ENCODE measurements at places on chromosomes 4 and X. TPM values are rescaled to one million over a fixed set of nuclear protein-coding genes. Genes with fewer than 3 reads are reported as not detected.
A peak's percentile ranks its signal among the peaks of the same experiment; 100 is the strongest.

SH2D1A gene
- 0.19 TPM for polyA plus RNA-seq

XAGE1A gene
- not detected for polyA plus RNA-seq

HELT gene
- polyA plus RNA-seq, result not detected

TCEAL4 gene
- 74.8 TPM for polyA plus RNA-seq

LINC00632 gene
- polyA plus RNA-seq, result 5.9 TPM

TMEM175 gene
- polyA plus RNA-seq, result 22.1 TPM

KIF4A gene
- polyA plus RNA-seq, result 5.2 TPM

NIPAL1 gene
- 3.1 TPM for polyA plus RNA-seq

DNA sequence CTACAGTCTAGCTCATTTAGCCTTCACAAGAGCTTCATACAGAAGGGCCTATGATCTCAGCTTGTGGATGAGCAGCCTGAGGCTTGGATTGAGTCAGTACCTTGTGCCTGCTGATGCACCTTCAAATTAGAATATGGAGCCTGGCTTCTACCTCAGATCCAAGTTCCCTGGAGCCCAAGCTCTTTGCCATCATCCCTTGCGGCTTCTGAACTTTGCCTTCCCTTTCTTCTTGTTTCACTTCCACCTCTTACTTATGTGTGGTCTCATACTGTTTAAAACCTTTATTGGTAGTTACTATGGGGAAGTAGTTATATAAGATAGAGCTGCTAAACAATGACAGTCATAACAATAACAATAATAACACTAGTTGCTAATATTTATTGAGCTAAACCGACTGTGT is 84.3 kb upstream of the AFF2 start:
- no peak for DNase-seq

DNA sequence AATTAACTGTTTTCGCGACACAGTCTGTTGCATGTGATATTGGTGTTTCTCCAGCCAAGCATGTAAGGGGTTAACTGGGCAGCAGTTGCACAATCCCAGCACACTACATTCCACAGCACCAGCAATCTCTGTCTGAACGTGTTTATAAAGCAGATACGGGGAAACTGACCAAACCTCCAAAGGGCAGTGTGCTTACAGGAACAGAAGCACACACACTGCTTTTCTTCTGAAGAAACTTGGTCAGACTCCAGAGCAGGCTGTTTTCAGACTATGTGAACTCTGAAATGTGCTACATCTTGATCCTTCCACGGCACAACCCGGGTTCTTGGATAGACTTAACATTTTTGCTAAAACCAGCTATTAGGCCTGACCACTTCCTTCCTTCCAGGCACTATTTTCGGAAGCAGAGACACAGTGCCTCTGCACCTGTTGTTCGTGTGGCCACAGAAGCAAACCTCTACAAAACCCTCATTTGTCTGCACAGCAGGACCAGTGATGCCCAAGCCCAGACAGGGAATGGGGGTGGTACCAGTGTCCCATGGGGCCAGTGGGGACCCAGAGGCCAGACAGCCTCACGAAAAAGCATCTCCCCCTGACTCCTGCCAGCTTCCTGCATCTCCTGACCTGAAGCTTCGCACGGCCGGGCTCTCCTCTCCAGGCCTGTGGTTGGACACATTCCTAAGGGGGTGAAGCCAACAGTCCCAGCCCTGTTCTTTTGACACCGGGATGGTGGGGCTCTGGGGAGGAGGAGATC is 90.1 kb downstream of the IRF2 start:
- no peak for DNase-seq

DNA sequence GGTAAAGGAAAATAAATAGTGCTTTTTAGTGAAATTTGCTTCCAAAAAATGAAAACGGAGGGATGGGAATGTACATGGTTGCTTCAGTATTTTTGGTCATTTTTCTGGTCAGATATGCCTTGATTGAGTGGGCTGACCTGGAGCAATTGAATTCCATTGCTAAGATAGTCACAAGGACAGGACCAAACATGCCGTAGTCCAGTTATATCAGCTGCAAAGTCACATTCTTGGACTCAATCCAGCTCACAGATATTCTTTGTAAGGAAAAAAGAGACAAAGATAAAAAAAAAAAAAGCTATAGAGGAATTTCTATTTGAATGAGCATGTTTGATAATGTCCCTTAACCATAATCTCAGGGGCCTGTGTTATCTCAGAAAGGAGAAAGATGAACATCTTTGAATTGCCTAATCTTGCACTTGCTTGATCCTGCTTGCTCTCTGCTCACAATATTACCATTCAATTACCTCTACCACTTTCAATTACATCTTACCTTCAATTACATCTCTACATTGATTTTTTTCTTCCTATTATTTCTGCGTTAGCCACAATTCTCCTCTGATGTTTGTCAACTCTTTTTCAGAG is 75.4 kb upstream of the PACRGL start:
- DNase-seq, result no peak

GRCh38 chr4:145796346-145796745 is 116.4 kb downstream of the C4orf51 start:
- no peak for DNase-seq

- DNase-seq, result no peak
Observed at GRCh38 chr4:118936406-118936805, 47.8 kb downstream of the SYNPO2 start.

- no peak for DNase-seq
Observed at GRCh38 chrX:10152086-10152485, 4.7 kb upstream of the CLCN4 start.

DNA sequence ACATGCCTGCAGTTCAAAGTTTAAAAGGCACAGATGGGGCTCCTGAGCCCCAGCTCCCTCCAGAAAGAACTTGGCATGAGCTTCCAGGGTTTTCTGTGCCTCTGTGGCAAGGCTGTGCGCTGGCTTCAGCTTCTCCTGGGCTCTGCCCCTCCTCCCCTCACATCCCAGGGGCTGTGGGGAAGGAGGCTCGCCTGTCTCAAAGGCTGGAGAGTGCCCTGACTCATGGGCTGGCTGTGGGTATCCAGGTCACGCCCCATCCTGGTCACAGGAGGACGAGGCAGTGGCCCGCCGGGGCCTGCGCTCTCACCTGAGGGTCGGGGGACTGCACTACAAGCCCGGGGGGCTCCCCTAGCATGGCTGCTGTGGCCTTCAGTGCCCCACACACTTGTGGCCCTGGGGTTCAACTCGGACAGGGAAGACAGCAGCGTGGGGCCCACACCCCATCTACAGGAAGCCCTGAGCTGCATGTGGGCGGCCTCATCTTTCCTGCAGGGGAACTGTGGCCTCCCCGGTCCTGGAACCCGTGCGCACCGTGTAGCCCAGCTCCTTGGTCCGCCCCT is 17.9 kb downstream of the LRPAP1 start:
- no peak for DNase-seq

DNA sequence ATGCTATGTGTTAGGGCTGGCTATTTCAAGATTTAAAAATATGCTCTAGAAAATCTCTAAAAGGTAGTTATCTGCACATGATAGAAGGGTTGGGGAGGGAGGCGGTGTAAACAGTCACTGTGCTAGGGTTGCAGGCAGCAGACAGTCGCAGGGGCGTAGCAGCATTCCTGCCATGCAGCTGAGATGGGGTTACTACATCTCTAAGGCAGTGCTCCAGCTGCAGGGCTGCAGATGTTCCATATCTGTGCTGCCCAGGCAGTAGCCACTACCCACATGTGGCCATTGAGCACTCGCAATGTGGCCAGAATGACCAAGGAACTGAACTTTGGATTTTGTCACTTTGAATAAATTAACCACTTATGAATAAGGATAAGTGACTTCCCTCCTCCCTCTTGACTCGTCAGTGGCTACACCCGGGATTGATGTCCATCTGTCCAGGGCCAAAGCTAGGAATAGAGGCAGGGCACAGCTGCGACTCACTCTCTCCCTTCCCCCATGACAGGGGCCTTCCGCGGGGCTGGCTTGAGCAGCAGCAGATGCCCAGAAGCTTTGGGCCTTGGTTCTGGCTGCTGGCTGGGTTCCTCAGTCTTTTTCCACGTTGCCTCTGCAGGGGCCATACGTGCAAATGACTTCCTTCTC is 79.4 kb upstream of the CLDN34 start:
- no peak for DNase-seq

DNA sequence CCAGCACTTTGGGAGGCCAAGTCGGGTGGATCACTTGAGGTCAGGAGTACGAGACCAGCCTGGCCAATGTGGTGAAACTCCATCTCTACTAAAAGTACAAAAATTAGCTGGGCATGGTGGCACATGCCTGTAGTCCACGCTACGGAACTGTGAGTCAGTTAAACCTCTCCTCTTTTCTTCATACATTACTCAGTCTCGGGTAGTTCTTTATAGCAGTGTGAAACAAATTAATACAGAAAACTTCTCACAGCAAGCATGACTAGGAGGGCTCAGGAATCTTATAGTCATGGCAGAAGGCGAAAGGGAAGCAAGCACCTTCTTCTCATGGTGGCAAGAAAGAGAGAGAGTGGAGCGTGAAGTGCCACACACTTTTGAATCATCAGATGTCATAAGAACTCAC is 358.9 kb downstream of the NLGN4X start:
- no peak for DNase-seq

DNA sequence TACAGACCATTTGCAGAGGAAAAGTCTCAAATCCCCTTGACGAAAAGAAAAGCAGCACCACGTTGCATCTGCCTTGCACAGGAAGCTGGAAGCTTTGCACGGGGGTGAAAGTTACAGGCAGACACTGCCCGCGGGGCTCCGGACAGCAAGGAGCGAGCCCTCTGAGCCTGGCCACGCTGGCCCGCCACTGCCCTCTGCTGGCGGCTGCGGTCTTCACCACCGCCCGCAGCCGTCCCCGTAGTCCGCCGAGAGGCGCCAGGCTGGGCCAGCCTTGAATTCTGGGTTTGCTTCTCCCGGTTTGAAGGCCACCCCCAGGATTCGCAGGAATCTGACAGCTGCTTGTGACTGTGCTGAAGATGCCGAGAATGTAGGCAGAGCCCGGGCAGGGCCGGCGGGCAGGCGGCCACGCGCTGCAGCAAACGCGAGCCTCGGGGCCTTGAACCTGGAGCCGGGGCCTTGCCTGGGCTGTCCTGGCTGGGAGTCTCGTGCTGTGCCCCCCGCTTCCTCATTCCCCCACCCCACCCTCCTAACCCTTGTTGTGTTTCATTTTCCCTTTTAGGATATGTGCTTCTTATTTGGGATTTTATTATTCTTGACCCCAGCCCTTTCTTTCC is 49.2 kb downstream of the ENPP6 start:
- peak; percentile 83 for DNase-seq

GRCh38 chr4:122712782-122713181 is 19.7 kb upstream of the BBS12 start:
- DNase-seq, result no peak

DNA sequence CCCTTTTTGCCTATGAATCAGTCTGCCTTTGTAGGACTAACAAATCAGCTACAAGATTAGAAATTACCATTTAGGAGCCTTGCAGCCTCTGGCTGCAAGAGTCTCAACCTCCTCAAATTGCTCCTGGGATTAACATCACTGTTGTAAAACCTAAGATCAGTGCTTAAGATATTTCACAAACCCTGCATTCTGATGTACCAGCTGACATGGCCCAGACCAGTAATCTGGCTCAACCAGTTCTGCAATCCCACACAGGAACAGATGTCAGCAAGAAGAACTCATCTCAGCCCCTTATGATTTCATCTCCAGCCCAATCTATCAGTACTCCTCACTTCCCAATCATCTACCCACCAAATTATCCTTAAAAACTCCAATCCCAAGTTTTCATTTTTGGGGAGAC is 32.5 kb upstream of the AADAT start:
- no peak for DNase-seq

- DNase-seq, result no peak
Observed at GRCh38 chr4:54016504-54016903, 47.9 kb downstream of the CHIC2 start.

- no peak for DNase-seq
Observed at GRCh38 chr4:94673961-94674360, 83.8 kb upstream of the BMPR1B start.

DNA sequence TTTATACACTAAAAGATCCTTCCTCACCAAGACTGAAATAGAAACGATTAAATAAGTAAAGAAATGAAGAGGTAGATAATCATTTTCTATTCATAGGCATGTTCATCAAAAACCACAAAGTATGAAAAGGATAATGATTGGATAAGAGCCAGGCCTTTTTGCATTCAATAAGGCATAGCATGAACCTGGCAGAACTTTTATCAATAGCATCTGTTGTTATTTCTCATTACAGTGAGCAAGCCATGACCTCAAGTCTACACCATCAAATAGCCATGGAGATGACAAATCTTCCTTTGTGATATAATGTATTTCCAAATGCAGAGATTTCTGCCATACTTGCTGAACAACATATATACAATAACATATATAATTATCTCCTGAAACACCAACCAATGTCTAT is 206.0 kb upstream of the SLC7A11 start:
- no peak for DNase-seq

DNA sequence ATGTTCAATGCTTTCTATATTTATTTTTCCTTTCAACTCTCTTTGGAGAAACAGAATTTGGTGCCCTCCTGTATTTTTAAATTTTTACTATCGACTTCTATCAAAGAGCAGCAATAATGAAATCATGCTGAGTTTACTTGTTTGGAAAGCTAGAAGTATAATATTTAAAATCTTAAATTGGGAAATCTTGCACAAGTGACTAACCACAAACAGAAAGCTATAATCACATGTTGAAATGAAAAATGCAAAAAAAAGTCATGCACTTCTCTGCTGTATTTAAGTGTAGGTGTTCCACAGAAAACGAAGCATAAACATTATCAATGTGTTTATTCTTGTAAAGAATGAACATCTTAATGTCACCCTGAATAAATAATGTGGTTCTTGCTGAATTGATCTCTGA is 306.1 kb downstream of the PCDH18 start:
- no peak for DNase-seq

DNA sequence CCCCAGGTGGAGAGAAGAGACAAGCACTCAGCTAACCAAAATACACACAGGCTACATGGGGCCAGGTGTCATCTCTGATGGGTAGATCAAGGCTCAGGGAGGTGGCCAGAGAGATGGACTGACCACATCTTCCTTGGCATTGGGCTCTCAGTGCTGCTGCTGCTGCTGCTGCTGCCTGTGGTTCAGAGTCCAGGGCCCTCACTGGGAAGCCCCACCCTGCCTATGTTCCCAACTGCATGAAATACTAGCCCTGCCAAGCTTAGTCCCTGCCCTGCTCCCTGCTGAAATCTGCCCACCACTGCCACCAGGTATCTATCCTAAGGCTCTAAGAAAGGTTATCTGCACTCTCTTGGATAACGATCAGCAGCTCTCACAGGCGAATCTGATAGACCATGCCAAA is 118.7 kb downstream of the EFHC2 start:
- no peak for DNase-seq

- peak; percentile 9 for DNase-seq
Observed at GRCh38 chrX:103253608-103254007, 1.3 kb downstream of the TCEAL8 start.

DNA sequence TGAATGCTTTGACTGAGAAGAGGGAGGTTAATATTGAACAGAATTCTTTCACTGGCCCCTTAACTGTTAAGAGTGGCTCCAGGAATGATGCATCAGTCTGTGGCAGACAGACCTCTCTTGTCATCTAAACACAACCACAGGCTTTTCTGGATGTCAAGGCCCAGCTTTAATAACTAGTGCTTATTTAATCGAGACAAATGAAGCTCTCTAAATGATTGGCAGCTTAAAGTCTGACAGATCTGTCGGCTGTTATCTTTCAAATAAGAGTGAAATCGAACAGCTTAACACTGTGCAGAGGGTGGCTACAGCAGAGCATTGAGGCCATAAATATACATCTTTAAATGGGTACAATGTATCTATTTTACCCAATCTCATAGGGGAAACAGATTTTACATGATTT is 500.8 kb upstream of the PABPC4L start:
- DNase-seq, result no peak

GRCh38 chr4:159770401-159770800 is 667.5 kb downstream of the RAPGEF2 start:
- DNase-seq, result no peak

Measured in hindlimb muscle (tissue), 1 donor.